ENCODE measurements at places on chromosomes 5 and 9. TPM values are rescaled to one million over a fixed set of nuclear protein-coding genes. Genes with fewer than 3 reads are reported as not detected.

GRCh38 chr5:34499001-34499734 is 157.0 kb upstream of the RAI14 start:
- DNase-seq = no peak

PCDHGA7 gene
- total RNA-seq = 8.4 TPM

CCNJL gene
- total RNA-seq = 0.78 TPM

DNA sequence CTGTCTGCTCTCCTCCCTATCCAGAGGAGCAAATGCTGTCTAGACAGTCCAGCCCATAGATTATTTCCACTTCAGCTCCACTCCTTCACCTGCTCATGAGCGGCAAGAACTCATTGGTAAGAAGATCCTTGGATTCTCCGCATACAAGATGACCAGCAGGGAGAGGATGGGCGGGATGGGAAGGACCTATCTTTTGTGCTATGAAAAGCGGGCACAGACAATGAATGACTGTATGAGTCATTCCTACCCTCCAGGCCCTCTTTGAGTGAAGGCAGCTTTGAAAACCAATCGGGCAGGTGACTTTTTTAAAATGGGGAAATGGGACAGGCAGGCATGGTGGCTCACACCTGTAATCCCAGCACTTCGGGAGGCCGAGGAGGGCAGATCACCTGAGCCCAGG is 49.4 kb downstream of the SMIM23 start:
- no peak for DNase-seq

DNA sequence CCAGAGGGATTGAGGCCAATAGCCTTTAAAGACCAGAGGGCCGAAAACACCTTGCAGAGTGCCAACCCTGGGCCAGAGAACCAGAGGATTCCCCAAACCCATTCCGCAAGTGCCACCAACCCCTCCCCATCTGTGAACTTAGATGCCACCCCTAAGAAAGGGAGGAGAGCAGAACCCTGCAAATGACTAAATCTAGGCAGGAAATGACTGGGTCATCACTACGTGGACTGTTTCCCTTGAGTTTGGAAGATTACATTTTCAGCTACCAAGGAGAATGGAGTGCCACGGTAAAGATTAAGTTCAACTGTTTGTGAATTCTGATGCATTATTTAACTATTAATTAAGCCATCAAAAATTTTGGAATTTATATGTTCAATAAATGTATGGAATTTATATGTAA is 142.8 kb downstream of the ENC1 start:
- DNase-seq = no peak

Data from occipital lobe (tissue), 3 donors.